SJSA1 (cell line): ENCODE measurements at places on chromosomes 11 and 22.

GRCh38 chr11:83819931-83820549, 533.9 kb upstream of the CCDC90B start:
- DNase-seq, result peak; percentile 5

DNA sequence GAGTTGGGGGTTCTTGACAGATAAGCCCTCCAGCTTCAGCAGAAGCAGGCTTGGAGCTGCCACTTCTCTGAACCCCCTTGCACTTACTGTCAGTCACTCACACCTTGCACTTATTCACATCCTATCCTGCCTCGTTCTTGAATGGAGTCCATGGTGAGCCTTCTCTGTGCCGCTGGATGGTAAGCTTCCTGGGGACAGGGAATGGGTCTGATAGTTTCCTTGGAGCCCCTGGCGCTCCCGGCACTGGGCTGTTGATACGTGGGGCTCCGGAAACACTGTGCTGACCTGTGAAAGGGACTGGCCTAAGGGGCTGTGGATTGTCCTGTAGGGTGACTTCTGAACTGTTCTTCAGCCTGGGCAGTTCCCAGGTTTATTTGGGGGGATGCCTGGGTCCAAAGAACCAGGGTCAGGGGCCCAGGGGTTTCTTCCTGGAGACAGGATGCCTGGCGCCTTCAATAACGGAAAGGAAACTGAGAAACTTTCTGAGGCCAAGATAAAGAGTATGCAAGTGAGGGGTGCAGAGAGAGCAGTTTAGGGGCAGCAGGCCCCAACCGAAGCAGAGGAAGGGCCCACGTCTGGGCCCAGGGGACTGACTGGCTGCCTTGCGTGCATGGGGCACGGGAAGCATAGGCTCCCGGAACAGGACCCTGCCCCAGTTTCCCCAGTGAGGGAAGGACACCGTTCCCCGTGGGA, 709 bp upstream of the ST3GAL4 start:
- DNase-seq, result no peak

GRCh38 chr22:45340323-45340722, 30.6 kb downstream of the FAM118A start:
- no peak for DNase-seq

DNA sequence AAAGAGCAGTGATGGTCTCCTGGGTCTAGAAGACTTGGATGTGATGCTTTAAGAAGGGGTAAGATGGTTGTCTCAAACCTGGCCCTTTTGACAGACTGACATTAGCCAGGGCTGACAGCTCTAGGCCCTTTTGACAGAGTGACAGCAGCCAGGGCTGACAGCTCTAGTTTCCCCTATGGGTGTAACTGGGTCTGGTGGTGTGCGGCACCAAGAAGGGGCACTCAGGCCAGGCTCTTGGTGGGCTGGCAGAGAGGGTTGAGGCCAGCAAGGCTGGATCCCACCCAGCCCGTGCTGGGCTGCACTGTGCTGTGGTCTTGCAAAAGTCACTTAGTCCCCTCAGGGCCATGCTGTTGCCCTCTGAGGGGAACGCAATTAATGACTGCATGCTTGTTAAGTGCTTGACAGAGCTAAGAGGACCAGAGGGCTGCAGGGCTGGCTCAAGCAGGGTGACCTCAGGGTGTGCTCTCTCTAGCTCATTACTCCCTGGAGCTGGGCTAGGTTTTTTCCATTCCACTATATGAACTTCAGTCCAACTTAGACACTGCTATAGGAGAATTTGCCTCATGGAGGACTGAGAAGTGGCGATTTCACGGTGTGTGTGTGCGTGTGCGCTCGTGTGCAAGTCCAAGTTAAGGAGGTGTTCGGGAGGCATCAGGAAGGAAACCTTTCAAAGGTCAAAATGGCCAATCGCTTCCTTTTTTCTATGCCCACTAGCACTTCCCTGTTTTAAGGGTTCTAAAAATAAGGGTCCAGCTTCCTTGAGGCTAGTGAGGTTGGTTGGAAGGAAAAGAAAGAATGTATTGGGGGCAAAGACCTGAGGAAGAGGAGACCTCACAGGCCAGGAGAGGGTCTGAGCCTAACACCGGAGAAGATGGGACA, 4.4 kb downstream of the UBASH3B start:
- no peak for DNase-seq

DNA sequence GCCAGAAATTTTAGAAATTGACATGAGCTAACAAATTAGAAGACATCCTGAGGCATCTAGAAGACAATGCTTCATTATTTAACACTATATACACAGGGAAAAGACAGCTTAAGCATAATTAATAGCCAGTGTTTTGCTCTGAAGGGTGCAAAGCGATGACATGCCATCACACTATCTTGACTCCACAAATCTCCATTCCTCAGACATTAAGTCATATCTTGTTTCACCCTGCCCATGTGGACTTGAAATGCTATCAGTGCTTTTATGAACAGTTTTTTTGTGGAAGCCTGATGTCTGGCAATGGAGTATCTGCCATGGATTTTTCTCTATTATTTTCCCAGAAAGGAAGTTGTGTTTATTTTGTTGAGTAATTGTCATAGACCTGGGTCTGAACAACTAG, 2.3 kb downstream of the CARD18 start:
- peak; percentile 20 for DNase-seq

- DNase-seq, result no peak
Observed at GRCh38 chr22:44133161-44133560, 47.6 kb upstream of the PARVG start.

- DNase-seq, result no peak
Observed at GRCh38 chr11:125418396-125418795, 77.7 kb downstream of the FEZ1 start.

- DNase-seq, result no peak
Observed at GRCh38 chr22:20762233-20762796, 11.6 kb upstream of the SERPIND1 start.

DNA sequence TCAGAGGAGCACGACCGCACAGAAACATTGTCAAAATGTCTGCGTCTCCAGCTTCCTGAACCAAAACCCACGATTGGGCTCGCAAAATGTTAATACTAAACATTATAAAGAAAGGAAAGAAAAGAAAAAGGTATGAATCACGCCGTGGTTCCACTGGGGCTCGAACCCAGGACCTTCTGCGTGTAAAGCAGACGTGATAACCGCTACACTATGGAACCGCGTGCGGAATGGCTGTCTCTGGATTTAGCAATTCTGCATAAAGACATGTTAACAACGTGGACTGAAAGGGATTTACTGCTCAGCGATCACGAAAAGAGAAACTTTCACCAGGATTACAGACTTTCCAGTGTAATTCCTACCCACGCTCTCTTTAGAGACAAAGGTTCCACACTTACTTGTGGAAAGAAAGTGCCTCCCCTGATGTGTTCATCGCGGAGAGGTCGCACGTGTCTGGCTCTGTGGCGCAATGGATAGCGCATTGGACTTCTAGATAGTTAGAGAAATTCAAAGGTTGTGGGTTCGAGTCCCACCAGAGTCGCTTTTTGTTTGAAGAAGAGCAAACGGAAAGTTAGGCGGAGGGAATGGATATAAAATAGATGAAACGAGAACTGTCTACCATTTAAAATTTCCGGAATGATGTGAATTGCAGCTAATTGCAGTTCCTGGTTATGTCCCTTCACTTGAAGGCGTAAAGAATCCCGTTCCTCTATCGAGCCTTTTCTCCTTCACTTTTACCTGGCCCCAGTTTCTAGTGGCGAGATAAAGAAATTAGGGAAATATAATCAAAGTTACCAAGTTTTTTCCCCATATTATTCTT, 39.7 kb downstream of the OR4D9 start:
- DNase-seq, result peak; percentile 99

DNA sequence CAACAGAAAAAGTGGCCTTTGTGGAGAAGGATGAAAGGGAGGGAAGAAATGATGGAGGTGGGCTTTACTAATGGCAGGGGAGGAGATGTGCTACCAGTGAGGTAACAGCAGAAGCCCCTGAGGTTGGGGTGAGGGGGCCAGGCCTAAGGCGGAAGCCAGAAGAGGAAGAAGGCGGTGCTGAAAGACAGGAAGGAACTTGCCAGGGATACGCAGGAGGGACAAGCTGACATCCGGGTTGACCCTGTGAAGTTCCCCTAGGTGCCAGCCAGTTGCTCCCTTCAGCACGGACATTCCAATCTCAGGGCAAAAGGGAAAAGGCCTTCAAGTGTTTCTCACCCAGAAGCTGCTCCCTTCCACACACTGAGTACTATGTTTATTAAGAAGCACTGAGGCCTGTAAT, 2.3 kb upstream of the TIRAP start:
- DNase-seq, result no peak

- DNase-seq, result no peak
Observed at GRCh38 chr22:24417901-24418641, 9.3 kb upstream of the ADORA2A start.

DNA sequence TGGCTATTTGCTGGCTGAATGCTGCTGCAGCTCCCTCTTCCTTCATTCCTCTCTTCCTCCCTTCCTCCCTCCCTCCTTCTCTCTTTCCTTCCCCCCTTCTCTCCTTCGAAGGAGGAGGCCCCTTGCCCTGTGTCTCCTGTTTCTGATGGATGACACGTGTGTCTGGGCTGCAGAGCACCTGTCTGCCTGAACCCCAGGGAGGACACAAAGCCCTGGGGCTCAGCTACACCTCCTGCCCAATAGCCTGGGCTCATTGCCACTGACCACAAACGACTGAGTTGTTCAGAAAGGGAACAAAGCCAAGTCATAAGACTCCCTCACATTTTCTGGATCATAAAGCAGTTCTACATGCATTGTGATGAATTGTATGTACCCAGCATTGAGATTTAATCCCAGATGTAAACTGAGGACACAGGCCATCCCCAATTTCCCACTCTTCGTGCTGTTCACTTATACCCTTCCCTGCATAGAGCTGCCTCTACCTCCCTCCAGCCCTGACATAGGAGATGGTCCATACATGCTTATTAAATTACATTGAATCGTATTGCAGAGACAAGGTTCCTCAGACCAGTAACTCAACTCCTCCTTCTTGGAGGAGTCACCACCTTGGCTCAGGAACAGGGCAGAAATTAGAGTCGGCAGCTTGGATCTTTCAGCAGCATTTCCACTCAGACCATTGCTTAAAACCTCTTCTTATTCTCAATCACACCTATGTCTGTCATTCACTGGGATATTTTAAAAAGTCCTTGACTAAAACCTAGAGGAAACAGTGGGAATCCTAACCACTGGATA, 1.2 kb downstream of the CSRP3 start:
- DNase-seq, result no peak

DNA sequence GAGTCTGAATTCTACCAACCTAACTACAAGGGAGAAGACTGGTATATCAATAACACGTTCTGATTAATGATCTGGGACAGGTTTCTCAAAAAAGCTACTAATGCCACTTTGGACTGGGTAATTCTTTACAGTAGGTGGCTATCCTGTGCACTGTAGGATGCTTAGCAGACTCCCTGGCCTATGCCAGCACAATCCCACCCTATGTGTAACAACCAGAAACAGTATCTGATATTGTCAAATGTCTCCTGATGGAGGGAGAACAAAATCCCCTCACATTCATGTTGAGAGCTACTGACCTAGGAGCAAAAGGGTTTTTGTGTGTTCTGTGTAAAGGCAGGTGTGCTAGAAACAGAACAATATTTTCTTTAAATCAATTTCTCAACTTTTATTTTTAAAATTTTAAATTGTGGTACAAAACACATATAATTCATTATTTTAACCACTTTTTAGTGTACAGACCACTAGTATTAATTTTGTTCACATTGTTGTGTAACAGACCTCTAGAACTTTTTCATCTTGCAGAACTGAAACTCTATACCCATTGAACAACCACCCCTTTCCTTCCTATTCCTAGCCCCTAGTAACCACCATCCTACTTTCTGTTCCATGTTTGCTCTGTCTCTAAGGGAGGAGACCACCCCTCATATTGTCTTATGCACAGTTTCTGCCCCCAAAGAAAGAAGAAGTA, 2.1 kb upstream of the MS4A6A start:
- no peak for DNase-seq

- DNase-seq, result no peak
Observed at GRCh38 chr11:66967670-66968425, 7.3 kb upstream of the C11orf86 start.

- no peak for DNase-seq
Observed at GRCh38 chr11:90512846-90513245, 290.0 kb upstream of the CHORDC1 start.

DNA sequence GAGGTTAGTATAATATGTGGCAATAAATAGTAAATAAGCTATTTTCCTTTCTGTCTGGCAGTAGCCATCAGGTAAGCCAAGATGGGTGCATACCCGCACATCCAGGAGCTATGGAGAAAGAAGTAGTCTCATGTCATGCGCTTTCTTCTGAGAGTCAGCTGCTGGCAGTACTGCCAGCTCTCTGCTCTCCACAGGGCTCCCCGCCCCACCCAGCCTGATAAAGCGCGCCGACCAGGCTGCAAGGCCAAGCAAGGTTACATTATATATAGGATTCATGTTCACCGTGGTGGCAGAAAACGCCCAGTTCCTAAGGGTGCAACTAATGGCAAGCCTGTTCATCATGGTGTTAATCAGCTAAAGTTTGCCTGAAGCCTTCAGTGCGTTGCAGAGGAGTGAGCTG, 126.2 kb downstream of the ATG16L2 start:
- no peak for DNase-seq

GRCh38 chr11:1557904-1558774, 13.9 kb downstream of the DUSP8 start:
- peak; percentile 61 for DNase-seq

- DNase-seq, result no peak
Observed at GRCh38 chr11:18791969-18792628, 501 bp upstream of the PTPN5 start.

DNA sequence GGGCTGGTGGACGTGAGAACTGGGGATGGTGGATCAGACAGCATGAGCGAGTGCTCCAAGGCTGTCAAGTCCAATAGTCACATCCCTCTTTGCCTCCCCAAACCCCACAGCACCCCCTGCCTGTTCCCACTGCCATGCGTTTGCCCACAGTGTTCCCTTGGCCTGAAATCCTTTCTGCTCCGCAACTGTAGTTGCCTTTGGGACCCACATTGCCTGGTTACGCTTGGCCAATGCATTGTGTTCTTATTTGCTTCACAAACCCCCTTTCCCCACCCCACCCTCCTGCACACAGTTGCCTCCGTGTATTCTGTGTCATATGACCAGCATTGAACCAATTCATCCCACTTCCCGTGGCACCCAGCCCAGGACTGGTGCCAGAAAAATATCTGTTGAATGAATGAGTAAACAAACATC, 2.1 kb upstream of the KIAA0930 start:
- DNase-seq, result no peak

GRCh38 chr11:124482362-124483147, 37.1 kb upstream of the OR8B8 start:
- DNase-seq, result no peak

- DNase-seq, result no peak
Observed at GRCh38 chr11:107504981-107505380, 47.4 kb upstream of the CWF19L2 start.

GRCh38 chr22:49267996-49268395, 559.7 kb downstream of the BRD1 start:
- peak; percentile 30 for DNase-seq

DNA sequence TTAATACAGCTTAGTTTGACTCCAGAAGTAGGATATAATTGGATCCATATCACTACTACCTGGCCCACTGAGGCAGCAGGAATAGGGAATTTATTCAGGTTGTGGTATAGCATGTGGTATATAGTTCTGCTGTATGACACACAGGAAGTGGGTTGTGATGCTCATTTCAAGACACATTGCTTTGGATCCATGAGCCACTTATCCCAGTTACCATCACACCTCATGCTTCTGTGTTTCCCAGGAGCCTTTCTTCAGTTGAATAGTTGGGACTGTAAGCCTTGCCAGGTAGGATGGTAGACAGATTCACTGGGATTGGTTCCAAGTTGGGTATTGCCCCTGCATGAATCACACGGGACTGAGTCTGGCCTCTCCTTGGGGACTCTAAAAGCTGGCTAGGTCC, 9.9 kb upstream of the SLC37A2 start:
- DNase-seq, result no peak
